HS-27A (cell line): ENCODE measurements at places on chromosomes 12 and 14.

- DNase-seq, result peak; percentile 63
Measured at GRCh38 chr12:120534703-120535655, 823 bp downstream of the RNF10 start.

DNA sequence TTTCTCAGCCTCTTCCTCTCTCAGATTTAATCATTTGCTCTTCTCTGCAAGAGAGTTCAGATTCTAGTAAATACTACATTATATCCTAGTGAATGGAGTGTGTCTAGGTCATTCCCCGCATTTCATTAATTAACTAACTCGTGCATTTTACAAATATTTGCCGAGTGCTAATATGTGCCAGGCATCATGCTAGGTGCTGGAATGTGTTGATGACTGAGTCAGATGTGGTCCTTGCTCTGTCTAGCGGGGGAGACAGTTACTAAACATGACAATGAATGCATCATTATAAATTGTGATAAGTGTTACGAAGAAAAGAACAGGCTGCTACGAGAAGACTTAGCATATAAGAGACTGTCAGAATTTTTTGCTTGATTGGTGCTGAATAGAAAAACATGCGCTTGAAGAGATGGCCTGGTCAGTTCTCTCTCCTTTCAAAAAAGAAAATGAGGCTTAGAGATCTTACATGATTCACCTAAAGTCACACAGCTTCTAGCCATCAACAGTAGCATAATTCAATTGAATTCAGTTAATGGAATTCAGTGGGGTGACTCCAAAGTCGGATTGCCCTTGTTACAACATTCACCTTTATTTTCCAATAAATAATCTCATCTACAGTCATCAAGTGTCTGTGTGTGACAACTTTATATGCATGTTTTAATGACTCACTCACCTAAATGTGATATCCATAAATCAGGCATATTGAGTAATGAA is 48.7 kb upstream of the MAX start:
- no peak for DNase-seq

- DNase-seq, result no peak
Measured at GRCh38 chr12:130966443-130967030, 12.8 kb downstream of the ADGRD1 start.

DNA sequence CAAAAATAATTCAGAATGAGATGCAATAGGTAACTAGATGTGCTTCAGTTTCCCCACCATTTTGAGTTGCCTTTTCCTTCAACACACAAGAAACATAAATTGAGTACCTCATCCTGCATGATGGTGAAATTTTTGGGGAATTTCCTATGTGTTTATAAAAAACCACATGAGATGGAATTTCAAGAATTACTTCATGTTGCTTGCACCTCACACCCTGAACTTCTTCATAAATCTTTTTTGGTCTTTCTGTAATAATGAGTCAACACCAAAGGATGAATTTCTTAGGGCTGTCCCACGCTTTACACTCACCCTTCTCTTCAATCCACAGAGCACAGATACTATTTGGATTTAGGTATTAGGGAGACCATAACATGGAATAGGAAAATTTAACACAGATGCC is 22.6 kb upstream of the LUM start:
- DNase-seq, result peak; percentile 75

GRCh38 chr12:109771746-109772621 is 58.4 kb downstream of the FAM222A start:
- no peak for DNase-seq

DNA sequence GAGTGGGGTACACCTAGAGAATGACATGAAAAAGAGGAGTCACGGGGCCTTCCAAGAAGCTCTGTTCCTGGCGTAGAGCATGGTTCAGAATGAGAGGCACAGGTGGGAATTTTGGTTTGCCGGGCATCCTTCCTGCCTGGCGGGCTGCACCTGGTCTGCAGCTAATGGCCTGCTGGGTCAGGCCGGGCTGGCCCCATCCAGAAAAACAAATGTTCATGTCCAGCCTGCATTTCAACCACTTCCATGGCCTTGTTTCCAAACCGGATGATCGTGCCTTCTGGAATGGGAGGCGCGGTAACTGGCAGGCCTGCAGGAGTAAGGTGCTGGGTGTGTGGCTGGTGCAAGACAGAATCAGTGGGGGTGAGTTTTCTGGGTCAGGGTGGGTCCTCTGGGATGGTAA is 14.4 kb downstream of the TEAD4 start:
- DNase-seq, result no peak

- DNase-seq, result no peak
Measured at GRCh38 chr14:68018598-68018997, 199.0 kb downstream of the RAD51B start.

GRCh38 chr12:66279123-66279712 is 23.1 kb upstream of the HELB start:
- no peak for DNase-seq

- DNase-seq, result no peak
Measured at GRCh38 chr14:93958567-93959238, 17.7 kb downstream of the ASB2 start.

DNA sequence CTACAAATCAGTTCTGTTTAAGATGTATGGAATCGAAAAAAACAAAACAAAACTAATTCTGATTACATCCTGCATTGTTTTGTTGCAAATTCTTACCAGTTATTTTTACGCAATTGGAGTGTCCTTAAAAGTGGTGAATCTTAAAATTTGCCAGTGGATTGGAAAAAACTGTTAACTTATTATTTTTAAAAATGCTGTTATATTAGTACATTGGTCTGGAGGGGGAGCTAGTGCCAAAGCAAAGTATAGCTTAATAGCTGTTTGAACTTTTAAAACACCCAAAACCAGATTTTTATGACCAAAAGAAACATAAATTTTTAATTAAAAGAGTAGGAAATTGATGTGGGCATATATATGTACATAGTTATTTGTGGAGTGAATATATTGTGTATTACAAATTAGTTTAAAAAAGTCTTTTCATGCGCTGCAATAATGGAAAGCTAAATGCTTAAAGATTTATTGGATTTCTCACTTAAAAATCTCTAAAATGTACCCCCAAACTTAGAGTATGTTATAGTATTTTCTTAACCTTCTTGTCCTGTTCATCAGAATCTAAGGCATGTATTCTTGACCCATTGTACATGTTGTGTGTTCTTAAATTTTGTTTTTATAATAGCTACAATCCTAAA is 2.5 kb downstream of the FUT8 start:
- DNase-seq, result no peak

GRCh38 chr14:91364524-91365270 is 52.9 kb downstream of the CCDC88C start:
- no peak for DNase-seq

DNA sequence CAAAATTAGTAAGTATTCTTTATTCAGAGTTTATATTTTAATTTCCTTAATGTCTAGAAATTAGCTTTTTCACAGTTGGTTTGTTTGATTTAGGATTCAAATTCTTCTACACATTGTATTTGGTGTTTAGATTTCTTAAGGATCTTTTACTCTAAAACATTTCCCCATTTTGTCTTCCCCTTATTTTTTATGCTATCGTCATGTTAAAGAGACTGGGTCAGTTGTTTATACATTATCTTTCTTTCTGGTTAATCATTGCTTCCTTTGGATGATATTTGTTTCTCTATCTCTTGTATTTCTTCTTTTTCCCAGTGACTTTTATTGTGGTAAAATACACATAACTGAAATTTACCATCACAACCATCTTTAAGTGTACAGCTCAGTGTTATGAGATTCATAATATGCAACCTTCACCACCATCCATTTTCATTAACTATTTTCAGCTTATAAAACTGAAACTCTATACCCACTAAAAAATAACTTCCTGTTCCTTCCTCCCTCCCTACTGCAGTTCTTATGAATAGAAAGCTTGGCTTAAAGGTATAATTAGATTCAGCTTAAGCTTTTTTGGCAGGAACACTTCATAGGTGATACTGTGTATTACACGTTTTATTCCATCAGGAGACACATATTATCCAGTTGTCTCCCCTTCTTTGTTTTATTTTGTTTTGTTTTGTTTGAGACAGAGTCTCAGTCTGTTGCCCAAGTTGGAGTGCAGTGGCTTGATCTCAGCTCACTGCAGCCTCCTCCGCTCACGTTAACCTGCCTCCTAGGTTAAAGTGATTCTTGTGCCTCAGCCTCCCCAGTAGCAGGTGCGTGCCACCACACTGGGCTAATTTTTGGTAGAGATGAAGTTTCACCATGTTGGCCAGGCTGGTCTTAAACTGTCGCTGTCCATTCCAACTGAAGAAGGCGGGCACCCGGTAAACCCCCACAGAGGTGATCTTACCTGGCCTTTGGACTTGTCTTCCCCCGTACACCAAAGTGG is 45.0 kb downstream of the NOPCHAP1 start:
- no peak for DNase-seq

DNA sequence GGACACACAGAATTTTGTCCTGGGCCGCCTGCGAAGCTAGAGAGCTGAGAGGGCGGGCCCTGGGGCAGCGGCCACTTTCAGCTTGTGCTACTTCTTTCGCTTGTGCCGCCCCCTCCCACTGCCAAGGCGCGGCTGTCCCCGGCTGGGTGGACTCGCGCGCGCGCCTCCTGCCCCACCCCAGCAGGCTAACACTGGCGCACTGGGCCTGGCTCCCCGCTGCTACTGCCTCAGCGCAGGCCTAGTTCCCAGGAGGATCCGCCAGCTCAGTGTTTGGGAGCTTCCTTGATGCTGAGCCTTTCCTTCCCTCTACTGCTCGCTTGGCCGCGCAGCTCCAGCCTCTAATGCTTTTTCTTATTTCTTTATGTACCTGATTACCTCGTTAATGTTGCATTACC is 27.4 kb upstream of the METAP2 start:
- no peak for DNase-seq

DNA sequence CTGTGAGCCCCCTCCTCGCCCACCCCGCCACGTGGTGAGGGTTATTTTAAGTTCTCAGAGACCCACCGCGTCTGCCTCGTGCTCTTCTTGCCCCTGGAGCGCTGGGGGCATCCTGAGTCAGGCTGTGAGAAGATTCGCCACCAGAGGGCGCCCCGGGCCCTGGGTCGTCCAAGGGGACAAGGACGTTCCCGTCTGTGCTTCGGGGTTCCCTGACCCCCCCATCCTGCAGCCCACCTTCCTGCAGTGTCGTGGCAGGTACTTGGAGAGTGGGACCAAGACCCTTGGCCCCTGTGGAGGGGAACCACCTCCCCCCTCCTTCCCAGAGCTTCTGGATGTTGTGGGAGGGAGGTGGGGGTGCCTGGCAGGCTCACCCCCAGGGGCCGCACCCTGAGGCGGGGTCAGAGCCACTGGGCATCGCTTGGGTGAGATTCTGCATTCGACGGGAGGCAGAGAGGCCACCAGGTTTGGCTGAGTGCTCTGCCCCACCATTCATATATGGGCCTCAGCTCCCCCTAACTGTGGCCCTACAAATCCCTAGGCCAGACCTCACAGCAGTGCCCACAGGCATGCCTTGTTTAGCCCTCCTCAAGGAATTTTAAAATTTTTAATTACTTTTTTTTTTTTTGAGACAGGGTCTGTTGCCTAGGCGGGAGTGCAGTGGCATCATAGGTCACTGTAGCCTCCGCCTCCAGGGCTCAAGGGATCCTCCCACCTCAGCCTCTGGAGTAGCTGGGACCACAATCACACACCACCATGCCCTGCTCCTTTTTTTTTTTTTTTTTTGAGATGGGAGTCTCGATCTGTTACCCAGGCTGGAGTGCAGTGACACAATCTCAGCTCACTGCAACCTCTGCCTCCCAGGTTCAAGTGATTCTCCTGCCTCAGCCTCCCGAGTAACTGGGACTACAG is 17.0 kb downstream of the RHOF start:
- DNase-seq, result no peak

DNA sequence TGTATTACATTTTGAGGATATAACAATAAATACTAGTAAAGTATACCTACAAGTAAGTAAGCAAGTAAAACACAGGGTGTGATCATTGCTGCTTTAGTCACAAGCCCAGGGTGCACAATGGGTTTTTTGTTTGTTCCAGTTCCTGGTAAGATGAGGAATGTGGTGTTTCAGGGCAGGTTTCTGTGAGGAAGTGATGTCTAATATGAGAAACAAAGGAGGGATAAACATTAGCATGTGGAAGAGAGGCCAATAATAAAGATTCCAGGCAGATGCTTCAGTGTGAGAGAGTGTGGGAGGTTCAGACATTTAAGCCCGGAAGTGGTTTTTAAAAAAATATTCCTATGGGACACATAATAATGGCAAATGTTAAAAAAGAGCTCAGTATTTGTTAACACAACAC is 808.1 kb upstream of the USP15 start:
- DNase-seq, result peak; percentile 5
